Cortex of kidney (tissue), 1 donor: ENCODE measurements at places on chromosomes 16 and 17.

DNA sequence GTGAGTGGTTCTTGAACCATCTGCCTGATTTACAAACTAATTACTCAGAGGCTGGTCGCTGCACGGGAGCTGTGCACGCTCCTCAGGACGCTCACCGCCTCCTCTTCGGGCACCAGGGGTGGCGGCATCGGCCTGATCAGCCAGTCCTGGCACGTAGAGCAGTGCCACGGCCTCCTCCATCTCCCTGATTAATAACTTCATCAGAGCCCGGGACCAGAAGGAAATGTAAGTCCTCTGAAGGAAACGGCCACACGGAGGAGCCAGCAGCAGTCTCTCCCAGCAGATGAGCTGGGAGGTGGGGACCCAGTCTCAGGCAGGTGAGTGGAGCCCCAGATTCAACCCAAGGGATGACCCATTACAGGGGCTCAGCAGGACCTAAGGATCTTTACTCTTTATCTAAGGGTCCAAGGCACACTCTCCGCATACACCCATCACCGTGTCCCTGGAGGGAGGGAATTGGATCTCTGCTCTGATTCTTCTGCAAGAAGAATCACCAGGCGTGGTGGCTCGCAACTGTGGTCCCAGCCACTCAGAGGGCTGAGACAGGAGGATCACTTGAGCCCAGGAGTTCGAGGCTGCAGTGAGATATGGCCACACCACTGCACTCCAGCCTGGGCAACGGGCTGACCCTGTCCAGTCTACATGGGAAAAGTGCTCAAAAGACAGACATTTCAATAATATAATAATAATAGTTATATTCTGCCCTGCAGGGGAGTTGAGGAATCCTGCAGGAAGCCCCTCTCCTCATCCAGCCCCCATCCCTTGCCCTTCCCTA is 366.5 kb downstream of the SEC14L1 start:
- DNase-seq, result no peak

GRCh38 chr17:81143717-81144422 is 21.4 kb upstream of the PVALEF start:
- DNase-seq, result no peak

- no peak for DNase-seq
Measured at GRCh38 chr17:78367193-78367592, 7.3 kb upstream of the SOCS3 start.

- DNase-seq, result no peak
Measured at GRCh38 chr16:17483351-17483750, 12.6 kb upstream of the XYLT1 start.

DNA sequence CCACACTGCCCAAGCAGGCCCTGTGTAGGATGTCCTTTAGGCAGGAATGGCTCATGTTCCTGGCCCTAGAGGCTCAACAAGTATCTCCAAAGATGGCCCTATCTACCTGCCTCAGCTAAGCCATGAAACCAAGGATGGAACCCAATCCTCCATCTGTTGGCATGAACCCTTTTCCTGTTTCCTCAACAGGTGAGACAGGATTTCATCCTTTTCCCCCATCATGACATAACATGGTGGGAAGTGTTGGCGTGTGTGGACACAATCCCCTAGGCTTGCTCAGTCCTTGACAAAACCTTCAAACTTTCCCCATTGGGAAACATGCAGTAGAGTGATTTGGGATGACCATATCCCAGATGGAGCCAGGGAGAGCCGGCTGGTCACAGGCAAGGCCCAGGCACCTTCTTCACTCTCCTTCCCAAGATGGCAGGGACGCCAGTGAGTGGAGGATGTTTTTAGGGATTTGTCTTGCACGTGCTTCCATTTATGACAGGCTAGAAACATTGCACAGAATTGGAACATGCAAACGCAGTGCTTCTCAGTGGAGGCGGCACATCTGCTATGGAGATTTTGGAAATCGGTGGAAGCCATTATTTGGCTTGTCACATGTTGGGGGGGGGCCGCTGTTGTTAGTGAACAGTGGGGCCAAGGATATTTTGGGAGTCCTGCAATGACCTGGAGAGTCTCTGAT is 77.0 kb downstream of the MYH11 start:
- no peak for DNase-seq

DNA sequence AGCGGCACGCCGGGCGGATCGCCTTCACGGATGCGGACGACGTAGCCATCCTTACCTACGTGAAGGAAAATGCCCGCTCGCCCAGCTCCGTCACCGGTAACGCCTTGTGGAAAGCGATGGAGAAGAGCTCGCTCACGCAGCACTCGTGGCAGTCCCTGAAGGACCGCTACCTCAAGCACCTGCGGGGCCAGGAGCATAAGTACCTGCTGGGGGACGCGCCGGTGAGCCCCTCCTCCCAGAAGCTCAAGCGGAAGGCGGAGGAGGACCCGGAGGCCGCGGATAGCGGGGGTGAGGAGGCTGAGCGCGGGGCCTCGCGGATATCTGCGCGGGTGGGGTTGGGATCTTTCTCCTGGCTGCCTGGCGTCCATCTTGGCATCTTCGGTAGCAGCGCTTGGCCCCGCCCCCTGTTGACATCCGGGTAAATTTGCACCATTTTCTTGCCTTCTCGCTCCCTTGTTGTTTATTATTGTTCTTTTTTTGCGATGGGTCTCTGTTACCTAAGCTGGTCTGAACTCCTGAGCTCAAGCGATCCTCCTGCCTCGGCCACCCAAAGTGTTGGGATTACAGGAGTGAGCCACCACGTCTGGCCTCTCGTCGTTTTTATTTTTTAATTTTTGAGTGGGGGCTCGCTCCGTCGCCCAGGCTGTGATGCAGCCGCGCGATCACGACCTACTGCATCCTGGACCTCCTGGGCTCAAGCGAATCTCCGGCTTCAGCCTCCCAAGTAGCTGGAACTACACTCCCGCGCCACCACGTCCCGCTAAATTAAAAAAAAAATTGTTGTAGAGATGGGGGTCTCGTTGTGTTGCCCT is 898 bp downstream of the TERF2IP start:
- no peak for DNase-seq

GRCh38 chr17:82839617-82840292 is at the start of gene ZNF750:
Gene ZNF750, minus strand, starts transcription at chr17:82840022. Its CDS starts 7,568 bp downstream, at chr17:82832454.
- DNase-seq, result no peak
